ENCODE measurements at places on chromosomes 7 and 10.

DNA sequence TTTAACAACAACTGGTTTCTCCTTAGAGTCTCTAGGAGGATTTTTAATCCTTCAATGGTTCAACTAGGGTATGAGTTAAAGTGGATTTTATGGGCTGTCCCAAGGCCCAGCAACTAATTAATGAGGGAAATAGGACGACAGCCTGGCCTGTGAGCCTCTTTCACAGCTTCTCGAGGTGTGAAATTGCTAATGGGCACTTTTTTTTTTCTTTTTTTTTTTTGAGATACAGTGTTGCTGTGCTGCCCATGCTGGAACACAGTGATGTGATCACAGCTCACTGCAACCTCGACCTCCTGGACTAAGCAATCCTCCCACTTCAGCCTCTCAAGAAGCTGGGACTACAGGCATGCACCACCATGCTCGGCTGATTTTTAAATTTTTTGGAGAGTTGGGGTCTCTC is 87.0 kb downstream of the MARCHF5 start:
- DNase-seq, result no peak

- no peak for DNase-seq
These were observed 189.7 kb downstream of the CCDC3 start for GRCh38 chr10:12811826-12812225.

- DNase-seq, result no peak
These were observed 93.4 kb downstream of the PTPRZ1 start for GRCh38 chr7:121966276-121966934.

- DNase-seq, result no peak
These were observed 116.6 kb downstream of the CTTNBP2 start for GRCh38 chr7:117756586-117757085.

GRCh38 chr10:122323189-122323588 is 51.3 kb upstream of the PLEKHA1 start:
- DNase-seq, result no peak

GRCh38 chr10:116783011-116783655 is 40.8 kb upstream of the HSPA12A start:
- no peak for DNase-seq

DNA sequence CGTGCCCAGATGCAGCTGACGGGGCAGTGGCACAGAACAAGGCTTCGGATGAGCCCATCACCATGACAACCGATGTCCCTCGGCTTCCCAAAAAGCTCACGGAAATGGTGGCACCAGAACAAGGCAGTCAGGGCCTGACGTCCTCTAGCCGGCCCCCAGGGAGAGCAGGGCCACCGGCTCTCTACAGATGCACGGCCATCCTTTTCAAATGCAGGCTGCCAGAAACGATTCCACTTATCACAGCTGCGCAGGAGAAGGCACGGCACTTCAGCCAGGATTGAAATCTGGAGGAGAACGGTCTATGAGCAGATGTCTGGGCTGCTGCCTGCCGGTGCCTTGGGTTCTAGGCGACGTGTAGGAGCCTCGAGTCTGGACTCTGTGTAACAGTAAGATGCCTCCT is 223.8 kb downstream of the ZMYND11 start:
- DNase-seq, result no peak

DNA sequence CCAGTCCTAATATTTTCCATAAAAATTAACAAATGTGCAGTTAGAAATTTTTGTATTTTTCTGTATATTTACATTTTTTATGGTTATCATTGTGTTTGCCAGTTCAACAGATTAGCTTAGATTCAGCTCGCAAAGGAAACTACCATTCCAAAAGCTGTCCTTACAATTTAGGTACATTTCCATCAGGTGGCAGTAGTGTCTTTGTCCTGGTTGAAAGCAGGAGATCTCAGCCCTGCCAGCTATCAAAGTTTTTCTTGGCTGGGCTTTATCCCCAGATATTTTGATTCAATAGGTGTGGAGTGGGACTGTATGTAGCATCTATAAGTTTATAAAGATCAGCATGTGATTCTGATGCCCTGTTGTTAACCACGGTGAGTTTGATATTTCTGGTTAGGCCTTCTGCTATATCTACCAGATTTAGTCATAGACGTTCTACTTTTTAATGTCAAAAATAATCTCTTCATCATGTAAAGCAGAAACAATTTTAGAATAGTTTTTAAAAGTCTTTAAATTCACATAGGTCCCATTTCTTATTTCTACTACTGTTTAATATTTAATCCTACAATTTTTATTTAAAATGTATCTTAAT is 15.5 kb upstream of the ICA1 start:
- DNase-seq, result no peak

Data from NCI-H1436 (cell line).